NCI-H2171 (cell line): ENCODE measurements at places on chromosomes 16 and 17.

GRCh38 chr16:10509534-10510025, 70.8 kb downstream of the EMP2 start:
- peak; percentile 64 for DNase-seq

- peak; percentile 32 for DNase-seq
These were observed 34.0 kb downstream of the RAB11FIP4 start for GRCh38 chr17:31425282-31426040.

DNA sequence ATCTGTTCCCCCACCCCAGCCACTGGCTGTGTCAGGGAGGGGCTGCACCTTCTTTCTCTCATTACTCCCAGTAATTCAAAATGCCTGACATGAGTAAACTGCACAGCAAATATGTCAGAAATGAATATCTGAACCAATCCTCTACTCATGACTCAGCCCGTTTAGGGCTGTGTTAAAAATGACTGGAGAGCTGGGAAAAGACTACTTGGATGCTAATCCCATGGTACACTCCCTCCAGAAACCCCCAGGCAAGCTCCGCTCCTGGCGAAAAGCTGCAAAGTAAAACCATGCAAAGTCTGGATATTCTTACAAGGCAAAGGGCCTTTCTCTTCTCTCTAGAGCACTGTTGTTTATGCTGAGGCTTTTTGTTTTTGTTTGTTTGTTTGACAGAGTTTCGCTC, 448.1 kb upstream of the DYNLRB2 start:
- DNase-seq: no peak

- no peak for DNase-seq
These were observed 92.4 kb downstream of the RPGRIP1L start for GRCh38 chr16:53611179-53611696.

DNA sequence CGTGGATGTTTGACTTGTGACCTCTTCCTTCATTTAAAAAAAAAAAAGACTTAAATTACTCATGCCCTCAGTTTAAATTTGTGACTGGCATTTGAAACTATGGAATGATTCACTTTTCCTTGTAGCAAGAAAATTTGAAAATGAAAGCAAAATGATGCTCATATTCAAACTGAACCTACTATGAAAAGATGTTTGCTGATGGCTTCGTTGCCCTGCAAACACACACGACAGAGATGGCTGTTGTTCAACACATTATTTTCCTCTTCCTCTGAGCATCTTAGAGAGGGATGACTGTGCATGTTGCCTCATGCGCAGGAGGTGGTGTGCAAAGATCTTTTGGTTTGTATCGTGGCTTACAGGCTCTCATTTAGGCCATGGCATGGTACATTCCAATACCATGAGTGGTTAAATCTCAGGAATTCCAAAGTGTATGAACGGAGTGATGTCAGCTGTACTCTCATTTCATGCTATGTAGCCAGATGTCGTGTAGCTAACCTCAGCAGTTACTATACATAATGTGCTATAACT, 164.5 kb downstream of the PRKCA start:
- no peak for DNase-seq

DNA sequence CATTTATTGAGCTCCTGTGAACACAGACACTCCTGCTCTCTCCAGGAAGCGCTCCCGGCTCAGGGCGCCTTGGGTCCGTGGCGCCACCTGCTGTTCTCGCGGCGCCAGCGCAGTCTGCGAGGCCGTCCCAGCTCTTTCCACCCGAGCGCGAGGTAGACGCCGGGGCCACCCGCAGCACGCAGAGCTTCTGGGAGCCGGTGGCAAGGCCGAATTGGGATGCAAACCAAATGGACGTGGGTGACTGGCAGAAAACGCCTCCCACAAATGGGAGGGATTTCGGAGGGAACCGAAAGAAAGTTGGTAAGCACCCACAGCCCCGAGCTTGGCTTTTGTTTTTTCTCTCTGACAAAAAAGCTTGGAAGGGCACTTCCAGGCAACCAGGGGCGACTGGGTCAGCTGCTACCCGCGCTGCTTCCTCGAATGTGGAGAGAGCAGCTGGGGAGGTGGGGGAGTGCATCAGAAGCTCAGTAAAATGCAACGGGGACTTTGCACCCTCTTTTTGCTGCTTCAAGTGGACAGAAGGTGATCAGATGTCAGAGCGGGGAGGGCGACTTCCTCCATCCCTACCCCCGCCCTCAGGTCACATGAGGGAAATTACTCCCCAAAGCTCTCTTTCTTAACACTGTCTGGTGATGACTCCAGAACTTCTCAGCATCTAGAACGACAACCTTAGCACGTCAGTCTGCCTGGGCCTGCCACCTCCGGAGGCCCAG, 13.5 kb upstream of the N4BP1 start:
- DNase-seq: peak; percentile 66

DNA sequence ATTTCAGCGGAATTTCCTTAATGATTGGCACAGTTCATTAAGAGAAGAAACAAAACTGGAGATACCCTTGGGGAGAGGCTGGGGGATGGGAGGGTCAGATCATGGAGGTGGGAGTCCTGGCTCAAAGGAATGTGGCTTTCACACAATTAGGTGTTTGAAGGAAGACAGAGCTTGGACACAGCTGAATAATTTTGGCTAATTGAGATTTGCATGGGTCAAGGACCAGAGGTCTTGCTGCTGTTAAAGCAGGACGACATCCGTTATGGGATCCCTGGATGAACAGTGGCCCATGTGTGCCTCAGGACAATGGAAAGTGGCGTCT, 160.3 kb downstream of the HS3ST3B1 start:
- no peak for DNase-seq

GRCh38 chr16:12011565-12011964, 35.0 kb downstream of the SNX29 start:
- no peak for DNase-seq

DNA sequence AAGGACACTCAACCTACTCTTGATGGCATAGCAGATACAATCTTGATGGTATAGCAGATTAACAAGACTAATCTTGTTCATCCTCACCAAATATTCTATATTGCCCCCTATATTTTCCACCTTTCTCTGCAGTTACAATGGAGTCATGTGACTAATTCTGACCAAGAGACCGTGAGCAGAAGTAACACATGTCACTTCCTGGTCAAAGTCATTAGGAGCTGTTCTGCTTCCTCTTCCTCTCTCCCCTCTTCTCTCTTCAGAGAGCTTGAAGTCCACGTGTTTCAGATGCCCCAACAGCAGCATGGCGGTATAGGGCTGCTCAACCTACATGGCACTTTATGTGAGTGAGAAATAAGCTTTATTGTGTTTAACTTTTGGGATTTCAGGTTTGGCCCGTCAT, 55.3 kb upstream of the ERCC4 start:
- DNase-seq: no peak

DNA sequence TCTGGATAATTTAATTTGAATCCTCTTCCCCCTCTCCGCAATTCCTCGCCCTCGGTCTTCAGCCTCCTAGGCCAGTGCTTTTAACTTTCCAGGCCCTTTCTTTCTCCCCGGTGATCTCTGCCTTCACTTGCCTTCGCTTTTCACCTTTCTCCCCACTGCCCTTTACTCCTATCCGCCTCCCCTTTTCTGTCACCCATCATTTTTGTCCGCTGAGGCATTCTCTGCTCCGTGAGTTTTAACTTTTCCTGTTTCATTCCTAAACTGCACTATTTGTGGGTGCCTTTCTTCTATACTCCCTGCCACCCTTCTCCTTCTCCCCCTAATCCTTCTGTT, 729 bp downstream of the LONP2 start:
- DNase-seq: no peak

GRCh38 chr16:85729452-85730185, 21.3 kb downstream of the C16orf74 start:
- DNase-seq: no peak

GRCh38 chr17:30794372-30794771, 30.1 kb downstream of the CRLF3 start:
- DNase-seq: no peak

- no peak for DNase-seq
These were observed 845 bp upstream of the NAT9 start for GRCh38 chr17:74776990-74777389.

- no peak for DNase-seq
These were observed 336.8 kb upstream of the MON1B start for GRCh38 chr16:76854234-76854633.

DNA sequence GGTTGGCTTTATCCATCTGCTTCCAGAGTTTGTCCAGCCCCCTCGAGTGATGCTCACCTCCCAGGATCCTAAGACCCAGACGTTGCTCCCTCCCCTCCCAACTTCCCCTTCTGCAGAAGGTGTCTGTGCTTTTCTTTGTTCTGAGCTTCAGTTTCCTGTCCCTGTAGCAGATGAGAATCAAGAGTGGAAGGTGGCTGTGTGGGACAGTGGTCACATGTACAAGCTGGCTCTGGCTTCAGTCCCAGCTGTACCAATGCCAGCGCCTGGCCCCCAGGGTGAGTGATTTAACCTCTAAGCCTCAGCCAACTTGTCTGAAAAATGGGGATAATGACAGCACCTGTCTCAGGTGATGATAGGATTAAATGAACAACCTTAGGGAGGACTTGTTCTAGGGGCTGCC, 7.7 kb downstream of the PRR15L start:
- no peak for DNase-seq

- peak; percentile 4 for DNase-seq
These were observed 111.4 kb downstream of the UTP18 start for GRCh38 chr17:51371732-51372151.

GRCh38 chr16:75035410-75035968, 36.7 kb downstream of the ZNRF1 start:
- no peak for DNase-seq

GRCh38 chr16:68902003-68902968, 59.0 kb downstream of the TANGO6 start:
- peak; percentile 80 for DNase-seq

GRCh38 chr16:48687421-48688038, 77.5 kb upstream of the N4BP1 start:
- peak; percentile 58 for DNase-seq

DNA sequence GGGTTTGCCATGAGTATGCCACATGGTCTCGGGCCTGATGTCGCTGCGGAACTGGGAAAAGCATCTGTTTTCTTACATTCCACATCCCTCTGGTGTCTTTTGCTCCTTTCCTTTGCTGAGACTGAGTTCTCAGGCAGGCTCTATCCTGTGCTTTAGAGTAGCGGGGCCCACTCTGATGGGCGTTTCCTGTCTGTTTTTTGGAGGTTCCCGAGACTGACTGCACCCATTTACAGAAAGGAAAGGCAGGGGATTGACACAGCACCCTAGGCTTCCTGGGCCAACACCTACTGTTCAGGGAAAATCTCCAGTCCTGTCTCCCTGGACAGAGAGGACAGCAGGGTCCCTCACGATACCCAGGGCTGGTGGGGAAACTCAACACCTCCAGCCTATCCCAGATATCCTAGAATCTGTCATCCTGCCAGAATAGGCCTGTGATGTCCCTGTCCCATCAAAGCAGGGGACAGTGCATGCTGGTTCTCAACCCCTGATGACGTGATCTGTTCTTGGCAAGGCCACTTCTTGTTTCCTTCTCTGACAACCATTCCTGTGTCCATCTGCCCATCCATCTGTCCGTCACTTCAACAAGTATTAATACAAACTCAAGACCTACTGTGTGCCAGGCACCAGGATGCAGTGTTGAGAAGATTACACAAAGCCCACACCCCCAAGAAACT, 42.2 kb downstream of the ACTG1 start:
- no peak for DNase-seq

- no peak for DNase-seq
These were observed 263.9 kb downstream of the MAF start for GRCh38 chr16:79336437-79337229.

- no peak for DNase-seq
These were observed 417.1 kb upstream of the CDH11 start for GRCh38 chr16:65538976-65539375.

DNA sequence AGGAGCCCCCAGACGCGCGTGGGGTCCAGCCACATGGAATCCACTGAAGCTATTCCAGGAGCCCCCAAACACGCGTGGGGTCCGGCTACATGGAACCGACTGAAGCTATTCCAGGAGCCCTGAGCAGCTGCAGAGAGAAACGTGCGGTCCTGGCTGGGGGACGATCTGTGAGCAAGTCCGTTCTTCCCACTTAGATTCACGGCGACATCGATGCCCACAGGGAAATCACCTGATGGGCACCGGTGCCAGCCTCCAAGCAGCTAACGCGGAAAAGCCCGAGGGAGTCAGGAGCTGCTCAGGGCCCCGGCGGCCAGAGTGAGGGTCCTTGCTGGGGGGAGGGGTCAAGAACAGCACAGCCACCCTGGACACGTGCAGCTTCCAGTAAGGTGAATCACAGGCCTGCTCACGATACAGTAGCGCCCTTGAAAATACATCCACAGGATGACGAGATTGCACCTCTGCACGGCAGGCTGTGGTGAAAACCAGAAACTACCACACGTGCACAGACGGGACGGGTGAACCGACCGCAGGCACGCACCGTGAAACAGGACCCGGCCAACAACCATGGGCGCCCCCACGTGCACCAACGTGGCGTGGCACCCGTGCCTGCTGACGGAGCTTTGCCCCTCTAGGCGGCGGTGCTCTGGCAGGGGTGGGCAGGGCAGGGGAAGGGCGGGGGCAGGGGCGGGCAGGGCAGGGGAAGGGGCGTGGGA, 77.7 kb upstream of the GNG13 start:
- DNase-seq: no peak

GRCh38 chr17:57987581-57988300, at the start of gene VEZF1:
VEZF1 (minus strand) TSS chr17:57988254; CDS start chr17:57988111, 143 bp downstream.
- DNase-seq: peak; percentile 87

- no peak for DNase-seq
These were observed 17.9 kb downstream of the TANGO6 start for GRCh38 chr16:68860978-68861892.

- DNase-seq: peak; percentile 91
These were observed 11.3 kb downstream of the CA5A start for GRCh38 chr16:87924811-87925670.

DNA sequence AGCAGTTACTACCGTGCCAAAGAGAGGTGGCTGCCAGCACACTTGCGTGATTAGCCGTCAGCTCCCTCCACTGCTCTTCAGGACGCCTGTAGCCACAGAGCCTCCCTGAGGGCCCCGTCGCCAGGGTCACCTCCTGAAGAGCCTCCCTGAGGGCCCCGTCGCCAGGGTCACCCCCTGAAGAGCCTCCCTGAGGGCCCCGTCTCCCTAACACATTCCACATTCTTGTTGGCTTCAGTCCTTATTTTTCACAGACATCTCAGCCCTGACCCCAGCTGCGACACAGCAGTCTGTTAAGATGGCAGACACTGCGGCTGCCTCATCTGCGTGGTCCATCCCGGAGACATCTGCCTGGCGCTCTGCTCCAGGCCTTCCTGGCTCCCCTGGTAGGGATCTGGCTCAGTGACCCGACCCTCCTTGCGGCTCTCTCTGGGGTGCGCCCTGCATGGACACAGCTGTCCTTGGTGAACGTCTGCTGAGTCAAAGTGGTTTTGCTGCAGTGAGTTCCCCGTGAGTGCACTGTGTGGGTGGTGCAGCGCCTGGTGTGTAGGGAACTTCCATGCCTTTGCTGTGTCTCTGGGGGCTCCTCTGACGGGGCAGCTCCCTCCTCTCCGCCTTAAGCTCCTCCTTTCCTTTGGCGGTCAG, 11.4 kb downstream of the ACSF3 start:
- no peak for DNase-seq

- no peak for DNase-seq
These were observed 6.7 kb downstream of the CEP295NL start for GRCh38 chr17:78896091-78896833.

GRCh38 chr17:78468366-78468765, 89.9 kb downstream of the PGS1 start:
- DNase-seq: no peak

- no peak for DNase-seq
These were observed 16.2 kb downstream of the LUC7L start for GRCh38 chr16:212999-213398.

- DNase-seq: peak; percentile 48
These were observed 9.3 kb upstream of the WBP2 start for GRCh38 chr17:75864448-75864871.
